NAMALWA (cell line): ENCODE measurements at places on chromosomes 13 and 19.

DNA sequence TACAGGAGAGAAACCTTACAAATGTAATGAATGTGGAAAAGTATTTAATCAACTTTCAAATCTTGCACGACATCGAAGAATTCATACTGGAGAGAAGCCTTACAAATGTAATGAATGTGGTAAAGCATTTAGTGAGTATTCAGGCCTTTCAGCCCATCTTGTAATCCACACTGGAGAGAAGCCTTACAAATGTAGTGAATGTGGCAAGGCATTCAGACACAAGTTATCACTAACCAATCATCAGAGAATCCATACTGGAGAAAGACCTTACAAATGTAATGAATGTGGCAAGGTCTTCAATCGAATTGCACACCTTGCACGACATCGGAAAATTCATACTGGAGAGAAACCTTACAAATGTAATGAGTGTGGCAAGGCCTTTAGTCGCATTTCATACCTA, 13.6 kb upstream of the ZNF610 start:
- DNase-seq = no peak

- DNase-seq = no peak
Measured at GRCh38 chr19:43471091-43471490, 5.7 kb upstream of the LYPD3 start.

- no peak for DNase-seq
Measured at GRCh38 chr13:86000546-86000945, 201.3 kb upstream of the SLITRK6 start.

DNA sequence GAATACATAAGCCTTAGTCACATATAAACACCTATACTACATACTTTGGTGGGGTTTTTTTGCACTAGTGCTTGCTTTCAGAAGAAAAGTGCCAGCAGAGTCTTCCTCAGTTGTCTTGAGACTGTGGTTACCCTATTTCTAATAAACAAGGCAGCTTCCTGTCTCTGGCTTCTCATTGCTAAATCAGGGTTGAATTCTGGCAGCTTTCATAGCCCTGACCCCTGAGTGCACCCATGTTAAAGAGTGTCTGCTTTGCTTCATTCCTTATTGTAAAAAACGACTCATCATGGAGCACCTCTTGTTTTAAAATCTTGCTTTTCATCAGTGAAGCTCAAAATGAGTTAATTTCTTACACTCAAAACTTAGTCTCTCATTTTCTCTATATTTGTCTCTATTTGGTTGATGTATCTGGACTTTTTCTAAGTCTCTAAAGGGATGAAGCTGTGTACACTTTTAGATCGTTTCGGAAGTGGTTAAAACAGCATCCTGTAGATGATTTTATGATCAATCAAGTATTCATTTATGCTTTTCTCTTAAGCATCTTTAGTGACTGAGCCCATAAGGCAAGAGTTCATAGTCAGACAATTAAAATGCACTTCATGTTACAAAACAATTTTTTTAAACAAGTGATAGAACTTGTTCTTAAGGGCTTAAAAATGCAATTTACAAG, 72.1 kb downstream of the KLF12 start:
- DNase-seq = peak; percentile 76

DNA sequence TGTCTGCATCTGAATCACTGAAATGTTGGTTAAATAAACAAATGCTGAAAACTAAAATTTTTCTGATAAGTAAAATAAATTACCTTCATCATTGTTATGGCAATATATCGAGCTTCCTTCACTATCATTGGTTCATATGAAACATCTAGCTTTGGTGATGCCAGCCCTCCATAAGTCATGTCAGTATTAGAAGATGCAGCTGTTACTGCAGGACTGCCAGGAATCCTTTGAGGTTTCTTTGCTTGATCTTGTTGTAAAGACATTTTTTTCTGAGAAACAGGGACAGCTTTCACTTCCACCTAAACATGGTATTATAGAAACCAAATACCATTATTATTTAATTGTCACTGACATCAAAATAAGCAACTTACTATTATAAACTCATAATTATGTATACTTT, 123.7 kb upstream of the FBXL3 start:
- no peak for DNase-seq

DNA sequence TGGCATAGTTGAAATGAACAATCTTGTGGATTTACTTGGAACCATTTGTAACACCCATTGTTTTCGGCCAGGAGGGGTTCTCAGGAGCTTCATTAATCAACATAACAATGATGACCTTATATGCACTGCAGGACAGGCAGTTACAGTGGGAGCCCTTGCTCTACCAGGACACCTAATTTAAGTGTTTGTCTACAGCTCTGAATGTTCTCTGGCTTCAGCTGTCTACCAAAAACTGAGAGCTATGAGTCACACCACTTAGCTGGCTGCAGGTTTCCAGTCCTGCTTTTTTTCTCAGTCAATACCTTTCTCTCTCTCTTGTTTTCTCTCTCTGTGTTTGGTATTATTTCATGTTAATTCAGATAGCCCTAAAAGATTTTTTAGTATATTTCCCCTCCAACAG, 105.4 kb upstream of the MBNL2 start:
- DNase-seq = no peak

GRCh38 chr13:32904266-32904665, 112.0 kb upstream of the KL start:
- DNase-seq = no peak

DNA sequence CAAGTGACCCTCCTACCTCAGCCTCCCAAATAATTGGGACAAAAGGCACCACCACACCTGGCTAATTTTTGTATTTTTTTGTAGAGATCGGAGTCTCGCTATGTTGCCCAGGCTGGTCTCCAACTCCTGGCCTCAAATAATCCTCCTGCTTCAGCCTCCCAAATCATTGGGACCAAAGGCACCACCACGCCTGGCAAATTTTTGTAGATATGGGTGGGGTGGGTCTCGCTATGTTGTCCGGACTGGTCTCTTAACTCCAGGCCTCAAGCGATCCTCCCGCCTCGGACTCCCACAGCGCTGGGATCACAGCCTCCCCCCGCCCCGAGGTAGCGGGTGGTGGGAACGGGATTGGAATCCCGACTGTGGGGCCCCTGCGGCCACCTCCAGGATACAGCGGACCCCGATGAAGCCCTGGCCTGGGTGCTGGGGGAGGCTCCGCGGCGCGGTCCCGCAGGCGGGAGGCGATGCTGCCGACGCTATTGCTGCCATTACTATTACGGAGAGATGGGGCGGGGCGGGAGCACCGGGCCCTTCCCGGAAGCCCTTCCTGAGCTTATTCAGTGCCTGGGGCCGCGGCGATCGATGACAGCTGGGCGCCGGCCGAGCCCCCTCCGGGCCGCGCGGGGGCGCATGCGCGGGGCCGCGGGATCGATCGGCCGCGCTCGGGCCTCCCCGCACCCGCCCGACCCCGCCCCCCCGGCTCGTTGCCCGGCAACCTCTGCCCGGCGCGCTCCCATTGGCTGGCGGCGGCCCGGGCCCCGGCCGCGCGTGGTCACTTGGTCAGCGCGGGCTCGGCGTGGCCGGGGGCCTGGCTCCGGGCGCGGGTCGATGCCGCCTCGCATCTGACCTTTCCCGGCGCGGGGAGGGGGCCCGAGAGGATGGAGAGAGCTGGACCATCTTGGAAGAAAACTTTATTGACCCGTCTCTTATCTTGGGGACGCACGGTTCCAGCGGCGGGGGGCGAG, 27.9 kb upstream of the ONECUT3 start:
- DNase-seq = no peak

DNA sequence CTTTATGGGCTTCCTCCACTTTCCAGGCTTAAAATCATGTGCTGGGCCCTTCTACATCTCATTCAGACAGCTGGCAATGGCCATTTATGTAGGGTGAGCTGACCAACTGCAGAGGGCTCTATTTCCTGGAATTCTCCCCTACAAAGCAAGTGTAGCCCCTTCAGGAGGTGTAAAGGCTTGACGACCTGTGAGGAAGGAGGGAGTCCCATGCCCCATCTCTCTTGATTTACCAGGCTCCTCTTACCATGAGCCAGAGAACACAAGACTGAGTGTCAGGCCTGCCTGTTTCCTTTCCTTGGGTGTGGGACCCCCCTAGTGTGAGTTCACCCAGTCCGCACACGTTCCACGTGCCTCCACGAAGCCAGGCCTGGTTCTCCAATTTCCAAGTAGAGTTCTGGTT, 16.6 kb downstream of the ZNF536 start:
- DNase-seq = no peak

GRCh38 chr13:79171141-79172061, 234.7 kb downstream of the RBM26 start:
- no peak for DNase-seq

DNA sequence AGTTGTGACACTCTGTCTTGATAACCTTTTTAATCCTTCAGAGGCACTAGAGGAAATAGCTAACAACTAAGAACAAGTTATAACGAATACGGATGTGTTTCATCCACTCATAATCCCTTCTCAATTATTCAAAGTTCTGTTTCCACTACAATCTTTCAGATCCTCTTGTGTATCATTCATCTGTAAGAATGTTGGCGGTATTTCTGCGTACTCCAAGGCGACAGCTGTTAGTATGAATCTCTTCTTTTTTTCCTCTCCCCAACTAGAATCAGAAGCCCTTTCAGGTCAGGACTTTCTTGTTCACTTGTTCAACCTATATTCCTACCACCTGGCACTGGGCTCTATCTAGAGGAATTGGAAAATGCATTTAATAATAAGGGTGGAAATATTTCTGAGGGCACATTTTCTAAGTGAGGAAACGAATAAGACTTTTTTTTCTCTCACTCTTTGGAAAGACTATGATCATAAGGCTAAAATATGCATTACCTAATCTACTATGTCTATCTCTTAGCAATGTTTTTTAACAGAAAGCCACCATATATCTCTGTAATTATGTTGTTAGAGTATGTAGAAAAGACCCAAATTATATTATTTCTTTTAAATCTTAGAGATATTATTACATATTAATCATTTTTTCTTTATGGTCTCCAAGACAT, 492.9 kb downstream of the PCDH20 start:
- no peak for DNase-seq

DNA sequence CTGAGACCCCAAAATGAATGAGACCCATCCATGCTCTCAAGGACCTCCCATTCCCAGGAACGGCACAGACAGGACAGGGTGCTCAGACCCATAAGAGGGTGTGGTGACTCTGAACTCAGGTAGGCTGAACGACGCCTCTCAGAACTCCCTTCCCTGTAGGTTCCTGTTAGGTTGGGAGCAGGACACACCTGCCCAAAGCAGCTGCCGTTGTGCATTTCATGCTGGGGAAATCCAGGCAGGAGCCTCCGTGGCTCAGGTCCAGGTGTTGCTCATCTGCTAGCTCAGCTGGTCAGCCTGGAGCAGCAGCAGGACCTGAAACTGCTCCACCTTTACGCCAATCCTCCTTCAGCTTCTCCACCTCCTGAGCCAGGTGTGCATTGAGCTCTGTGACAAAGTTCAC, 19.1 kb upstream of the TEX101 start:
- no peak for DNase-seq

DNA sequence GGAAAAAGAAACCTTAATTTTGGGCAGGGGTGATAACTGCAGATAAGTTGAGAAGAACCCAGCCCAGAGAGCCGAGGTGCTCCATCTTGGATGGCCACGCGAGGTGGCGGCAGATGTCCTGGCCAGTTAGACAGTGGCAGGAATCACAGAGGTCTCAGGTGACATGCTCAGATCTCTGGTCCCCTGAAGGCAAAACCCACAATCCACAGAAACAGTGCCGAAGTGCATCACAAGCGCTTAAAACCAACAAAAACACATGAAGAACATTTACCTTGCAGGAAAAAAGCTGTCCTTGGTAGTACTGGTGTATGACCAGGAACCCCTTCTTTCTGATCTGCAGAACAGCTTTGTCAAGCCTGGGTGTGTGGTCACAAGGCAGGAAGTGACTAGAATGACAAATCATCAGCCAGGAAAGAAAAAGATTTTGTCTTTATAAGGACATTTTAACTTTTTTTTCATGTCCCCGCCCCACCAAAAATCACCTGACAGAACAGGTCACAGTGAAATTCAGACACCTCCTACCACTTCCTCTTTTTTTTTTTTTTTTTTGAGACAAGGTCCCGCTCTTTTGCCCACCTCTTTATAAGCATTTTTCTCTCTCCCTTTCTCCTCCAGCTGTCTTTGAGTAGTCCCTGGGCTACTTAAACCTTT, at the start of gene LCP1:
Gene LCP1, minus strand, starts transcription at position 338 of the 651 bp plus-strand sequence. CDS start 22,515 bp downstream, outside the sequence.
- DNase-seq = peak; percentile 96
